Left colon (tissue), 2 donors: ENCODE measurements at places on chromosomes 5 and 9. TPM values are rescaled to one million over a fixed set of nuclear protein-coding genes. Genes with fewer than 3 reads are reported as not detected.

DNA sequence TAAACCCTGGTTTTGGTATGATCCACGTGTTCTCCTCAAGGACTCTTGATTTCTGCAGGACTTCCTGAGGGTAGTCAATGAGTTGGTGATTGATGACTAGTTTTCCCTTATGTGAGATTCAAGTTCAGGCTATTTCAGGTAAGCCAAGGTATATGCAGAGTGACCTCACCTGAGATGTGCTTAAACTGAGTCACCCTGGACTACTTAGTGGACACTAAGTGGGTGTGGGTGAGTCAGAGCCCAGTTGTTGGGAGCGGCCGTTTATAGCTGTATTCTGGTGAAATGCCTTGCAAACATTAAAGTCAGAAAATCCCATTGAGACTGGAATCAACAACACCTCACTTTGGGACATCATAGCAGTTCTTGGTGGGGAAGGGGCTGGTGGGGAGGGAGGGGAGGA, 62.9 kb downstream of the SLC28A3 start:
- no peak for DNase-seq

The MZB1 gene
- 36.9 TPM for total RNA-seq

DNA sequence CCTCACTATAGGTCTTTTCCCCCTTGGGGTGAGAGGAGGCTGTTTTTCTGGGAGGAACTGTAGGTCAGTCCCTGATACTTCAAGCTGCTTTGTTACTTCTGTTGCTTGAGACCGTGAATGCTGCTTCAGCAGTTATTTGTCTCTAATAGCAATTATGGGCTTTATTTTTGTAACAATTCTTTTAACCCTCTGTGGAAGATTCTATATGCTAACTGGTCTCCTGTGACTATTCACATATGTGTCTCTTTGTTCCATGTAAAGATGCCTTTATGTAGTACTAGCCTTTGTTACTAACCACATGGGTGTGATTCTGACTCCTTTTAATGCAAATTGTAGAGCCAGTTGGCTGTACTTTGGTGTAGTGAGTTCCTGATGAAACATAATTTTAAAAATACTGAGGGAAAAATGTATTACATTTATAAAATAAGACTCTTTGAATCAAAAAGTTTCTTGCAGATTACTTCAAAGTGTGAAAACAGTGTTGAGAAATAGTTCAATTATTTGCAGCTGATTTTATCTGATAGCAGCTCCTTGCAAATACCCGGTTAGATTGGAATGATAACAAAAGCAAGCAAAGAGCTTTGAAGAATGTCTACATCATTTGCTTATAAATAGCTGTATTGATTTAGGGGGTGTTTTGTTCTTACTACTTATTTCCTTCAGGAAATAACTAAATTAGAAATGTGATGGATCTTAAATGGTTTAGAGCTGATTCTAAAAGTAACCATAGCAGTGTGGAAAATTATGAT, 46.6 kb downstream of the ANGPTL2 start:
- DNase-seq = no peak

DNA sequence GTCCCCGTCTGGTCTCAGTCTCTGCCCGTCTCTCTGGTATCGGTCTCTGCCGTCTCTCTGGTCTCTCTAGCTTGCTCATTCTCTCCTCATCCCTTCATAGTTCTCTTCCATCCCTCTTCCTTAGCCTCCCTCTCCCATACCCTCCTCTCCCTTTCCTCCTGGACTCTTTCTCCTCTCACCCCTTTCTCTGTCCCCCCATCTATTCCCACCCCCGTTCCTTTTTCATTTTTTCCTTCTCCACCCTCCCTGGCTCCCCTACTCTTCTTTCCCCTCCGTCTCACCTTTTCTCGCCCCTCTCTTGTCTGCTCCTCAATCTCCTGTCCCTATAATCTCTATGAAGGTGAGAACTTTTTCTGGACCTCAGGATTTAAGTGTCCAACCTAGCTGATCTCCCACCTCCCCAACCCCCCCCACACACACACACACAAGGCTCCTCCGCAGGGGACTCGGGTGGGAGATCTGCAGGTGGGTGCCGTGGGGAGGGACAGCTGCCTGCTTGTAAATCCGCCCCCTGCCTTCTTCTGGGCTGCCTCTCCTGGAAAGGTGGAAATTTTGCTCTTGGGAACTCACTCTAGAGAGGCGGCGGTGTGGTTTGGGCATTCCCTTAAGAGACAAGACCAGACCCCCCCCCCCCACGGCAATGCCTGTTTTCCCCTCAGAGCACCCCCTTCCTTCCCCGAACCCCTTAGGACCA, 953 bp downstream of the UBE2QL1 start:
- DNase-seq = no peak

The ANKRD34B gene
- total RNA-seq = not detected

DNA sequence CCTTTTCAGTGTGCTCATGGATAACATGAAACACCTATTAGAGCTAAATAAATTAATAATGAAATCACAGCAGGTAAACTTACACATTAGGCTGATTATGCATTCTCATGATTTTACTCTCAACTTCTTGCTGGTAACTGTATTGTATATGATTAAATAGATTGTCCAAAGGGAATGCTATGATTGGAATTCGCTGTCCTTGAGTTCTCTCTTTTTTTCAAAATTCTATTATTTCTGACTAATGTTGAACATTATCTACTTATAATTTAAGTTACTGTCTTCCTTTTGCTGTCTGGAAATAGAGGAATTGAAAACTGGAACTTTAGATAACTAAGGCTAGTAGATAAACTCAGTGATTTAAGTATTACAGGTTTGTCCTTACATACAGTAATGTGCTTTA, 13.1 kb downstream of the CENPH start:
- no peak for DNase-seq

- DNase-seq = no peak
Observed at GRCh38 chr5:137431051-137431450, 68.1 kb downstream of the SPOCK1 start.

The EPB41L4B gene
- 147 TPM for total RNA-seq

DNA sequence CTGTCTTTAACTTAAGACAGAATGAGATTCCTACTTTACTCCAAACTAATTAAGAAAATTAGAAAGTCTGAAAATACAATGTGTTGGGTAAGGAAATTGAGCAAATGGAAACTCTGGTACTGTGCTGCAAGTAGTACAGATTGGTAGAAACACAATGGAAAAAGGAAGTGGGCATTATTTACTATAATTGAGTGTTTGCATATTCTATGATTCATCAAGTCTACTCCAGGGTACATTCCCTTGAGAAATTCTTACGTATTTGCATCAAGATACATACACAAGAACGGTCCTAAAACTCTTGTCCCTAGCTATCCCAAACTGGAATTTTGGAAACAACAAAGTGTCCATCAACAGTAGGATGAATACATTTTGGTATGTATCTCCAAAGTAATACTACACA, 123.5 kb upstream of the TARS1 start:
- no peak for DNase-seq
